Vagina (tissue), 2 donors: ENCODE measurements at places on chromosomes 1 and 21.
A peak's percentile ranks its signal among the peaks of the same experiment; 100 is the strongest.

DNA sequence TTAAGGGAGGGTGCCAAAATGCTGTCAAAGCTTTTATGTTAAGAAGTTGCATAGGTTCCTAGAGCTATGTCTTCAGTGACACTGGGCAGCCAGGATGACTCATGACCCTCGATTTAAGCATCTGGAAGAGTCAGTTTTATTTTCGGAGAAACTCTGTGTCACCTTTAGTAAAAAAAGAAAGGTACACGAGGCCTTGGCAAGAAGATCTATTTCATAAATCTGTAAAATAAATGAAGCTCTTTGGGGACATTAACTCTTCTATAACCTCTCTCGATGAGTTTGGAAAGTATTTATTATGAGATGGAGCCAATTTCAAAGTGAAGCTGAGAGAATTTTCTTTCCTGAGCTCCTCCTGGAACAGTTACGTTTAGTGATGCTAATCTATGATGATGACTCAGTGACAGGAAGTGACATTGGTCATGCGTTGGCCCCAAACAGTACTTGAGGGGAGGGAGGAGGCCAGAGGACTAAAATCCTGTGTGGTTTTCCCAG is 156.5 kb downstream of the HLX start:
- no peak for DNase-seq

- DNase-seq = no peak
Observed at GRCh38 chr1:23896491-23896890, 16.7 kb downstream of the CNR2 start.

DNA sequence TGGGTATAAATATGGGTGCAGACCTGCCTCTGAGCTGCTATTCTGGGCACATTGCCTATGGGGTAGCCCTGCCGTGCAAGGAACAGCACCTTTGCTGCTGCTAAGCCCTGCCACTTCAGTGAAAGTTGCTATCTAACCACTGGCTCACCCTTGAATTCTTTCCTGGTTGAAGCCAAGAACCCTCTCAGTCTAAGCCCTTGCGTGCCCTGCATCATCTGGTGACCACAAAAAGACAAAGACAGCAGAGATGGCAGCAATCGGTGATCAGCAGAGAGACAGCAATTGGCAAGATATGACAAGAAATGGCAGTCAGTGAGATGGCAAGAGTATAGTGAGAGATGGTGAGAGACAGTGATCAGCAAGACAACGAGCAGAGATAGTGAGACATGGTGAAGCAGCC is 418.3 kb downstream of the MATN1 start:
- peak; percentile 42 for DNase-seq

DNA sequence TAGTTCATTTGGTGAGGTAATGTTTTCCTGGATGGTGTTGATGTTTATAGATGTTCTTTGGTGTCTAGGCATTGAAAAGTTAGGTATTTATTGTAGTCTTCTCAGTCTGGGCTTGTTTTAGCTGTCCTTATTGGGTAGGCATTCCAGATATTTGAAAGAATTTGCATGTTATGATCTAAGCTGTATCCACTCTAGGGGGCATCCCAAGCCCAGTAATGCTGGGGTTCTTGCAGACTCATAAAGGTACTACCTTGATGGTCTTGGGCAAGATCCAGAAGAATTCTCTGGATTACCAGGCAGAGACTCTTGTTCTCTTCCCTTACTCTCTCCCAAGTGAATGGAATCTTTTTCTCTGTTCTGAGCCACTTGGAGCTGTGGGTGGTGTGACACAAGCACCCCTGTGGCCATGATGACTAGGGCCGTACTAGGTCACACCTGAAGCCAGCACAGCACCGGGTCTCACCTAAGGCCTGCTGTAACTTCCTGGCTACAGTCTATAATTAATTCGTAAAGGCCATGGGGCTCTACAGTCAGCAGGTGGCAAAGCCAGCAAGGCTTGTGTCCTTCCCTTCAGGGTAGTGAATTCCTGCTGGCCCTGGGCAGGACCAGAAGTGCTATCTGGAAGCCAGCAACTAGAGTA is 74.8 kb upstream of the PDE4B start:
- DNase-seq = no peak

DNA sequence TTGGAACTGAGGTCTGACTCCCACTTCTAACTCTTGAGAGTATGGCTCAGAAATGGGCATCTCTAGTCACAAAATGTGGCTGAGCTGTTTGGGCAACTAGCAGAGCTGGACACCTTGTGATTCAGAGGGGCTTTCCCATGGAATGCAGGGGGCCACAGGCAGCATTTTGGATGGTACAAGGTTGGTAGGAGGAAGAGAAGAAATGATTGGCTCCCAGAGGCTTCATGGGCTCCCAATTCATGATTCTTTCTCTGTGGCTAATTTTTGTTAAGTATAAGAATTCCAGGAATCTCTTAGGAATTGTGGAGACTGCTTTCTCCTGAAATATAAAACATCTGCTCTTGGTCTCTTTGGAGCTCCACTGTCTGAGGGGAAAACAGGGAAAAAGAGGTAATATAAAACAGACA is 49.7 kb downstream of the PBX1 start:
- no peak for DNase-seq

- no peak for DNase-seq
Observed at GRCh38 chr1:96074876-96075577, 646.6 kb upstream of the PTBP2 start.

DNA sequence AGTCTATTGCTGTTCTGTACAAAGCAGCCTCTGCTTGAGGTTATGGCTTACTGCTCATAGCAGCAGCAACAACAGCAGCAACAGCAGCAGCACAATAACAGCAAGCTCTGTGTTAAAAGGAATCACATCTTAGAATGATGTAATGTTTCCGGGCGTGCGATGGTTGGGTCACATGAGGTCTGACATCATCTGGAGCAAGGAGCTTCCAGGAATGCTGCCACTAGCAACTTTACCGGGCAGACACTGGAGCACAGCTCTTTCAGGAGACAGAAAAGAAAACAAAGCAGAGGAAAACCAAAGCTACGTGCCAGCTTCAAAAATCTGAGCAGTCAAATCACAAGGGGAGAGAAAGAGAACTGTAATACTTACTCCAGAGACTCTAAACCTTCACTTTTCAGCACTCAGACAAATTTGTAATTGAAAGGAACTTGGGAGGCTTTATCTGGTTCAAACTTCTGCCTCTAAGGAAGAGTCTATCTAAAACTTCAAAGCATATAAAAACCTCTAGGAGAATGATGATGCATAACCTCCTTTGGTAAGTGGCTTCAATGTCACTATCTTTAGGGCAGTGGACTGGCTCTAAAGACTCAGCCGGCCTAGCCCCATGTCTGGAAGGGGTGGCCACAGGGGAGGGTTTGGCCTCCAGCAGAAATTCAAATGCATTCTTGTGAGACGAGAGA is 28.3 kb upstream of the RAB3GAP2 start:
- DNase-seq = peak; percentile 94

- DNase-seq = no peak
Observed at GRCh38 chr1:167152192-167152876, 58.5 kb downstream of the STYXL2 start.

DNA sequence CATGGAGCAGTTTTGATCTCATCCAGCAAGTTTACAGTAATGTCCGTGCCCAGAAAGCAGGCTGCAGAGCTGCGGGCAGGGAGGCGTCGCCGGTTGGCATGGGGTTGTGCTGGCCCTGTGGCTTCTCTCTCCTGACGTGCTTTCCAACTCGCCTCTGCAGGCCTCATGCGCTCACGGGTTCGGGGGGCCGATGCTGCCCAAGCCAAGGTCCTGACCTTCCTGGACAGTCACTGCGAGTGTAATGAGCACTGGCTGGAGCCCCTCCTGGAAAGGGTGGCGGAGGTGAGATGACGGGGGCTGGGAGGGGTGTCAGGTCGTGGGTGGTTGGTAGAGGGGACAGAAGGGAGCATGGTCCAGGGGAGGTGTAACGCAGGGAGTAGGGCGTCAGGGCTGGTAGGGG is 176.1 kb downstream of the GALNT2 start:
- no peak for DNase-seq

DNA sequence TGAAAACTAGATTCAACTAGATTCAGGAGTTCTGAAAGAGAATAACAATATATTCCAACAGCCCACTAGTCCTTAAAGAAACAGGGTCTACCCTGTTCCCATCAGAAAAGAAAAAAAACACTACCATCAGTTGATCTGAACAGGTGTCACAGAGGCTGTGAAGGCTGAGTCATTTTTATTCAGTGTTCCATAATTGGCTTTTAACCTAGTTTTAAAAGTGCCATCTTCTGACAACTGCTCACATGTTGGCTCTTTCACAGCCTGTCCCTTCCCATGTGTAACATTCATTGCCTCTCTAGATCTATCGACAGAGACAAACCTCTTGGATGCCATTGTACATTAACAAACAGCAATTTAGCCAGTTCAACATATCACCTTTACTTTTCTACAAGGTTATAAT is 243.7 kb downstream of the TBX15 start:
- DNase-seq = no peak

DNA sequence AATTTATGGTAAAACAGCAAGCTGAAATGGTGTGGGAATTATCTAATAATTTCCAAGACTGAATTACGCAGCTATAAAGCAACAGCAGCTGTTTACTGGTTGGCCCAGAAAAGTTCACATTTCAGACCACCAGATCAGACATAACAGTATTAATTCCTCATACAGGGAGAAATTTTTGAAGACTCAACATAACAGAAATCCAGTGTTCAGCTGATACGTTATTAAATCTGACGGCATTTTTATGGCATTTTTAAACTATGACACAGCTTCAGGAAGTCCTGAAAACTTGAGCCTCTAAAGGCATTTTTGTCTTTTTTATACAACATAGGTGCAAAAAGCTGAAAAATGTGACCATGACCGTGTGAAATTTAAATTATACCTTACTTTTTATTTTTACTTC is 91.2 kb downstream of the APP start:
- DNase-seq = no peak

DNA sequence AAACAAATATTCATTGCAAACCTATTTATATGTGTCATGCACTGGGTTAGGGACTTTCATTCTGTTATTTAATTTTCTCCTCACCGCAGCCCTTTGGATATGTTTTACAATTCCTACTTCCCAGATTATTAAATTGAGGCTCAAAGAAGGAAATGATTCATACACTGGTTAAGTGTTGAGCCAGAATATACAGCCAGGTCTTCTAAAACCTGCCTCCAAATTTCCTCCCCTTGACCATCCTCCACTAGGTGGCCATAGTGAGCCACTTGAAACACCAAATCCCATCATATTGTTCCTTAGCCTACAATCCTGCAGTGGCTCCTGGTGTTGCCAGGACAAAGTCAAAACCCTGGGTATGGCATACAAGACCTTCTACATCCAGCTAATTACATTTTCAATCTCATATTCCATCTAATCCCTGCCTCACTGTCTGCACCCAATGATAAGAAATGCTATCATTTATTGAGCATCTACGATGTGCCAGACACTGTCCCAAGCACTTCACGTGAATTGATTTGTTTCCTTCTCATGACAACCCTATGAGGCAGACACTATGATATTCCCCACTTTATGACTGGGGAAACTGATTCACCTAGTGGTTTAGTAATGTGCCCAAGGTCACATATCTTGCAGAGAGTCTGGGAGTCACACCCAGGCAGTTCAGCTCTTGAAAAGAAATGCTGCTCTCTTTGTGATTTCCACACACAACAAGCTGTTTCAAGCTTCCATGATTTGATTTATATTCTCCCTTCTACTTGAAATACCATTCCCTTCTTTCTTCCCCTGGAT is 23.6 kb upstream of the KIRREL1 start:
- DNase-seq = no peak

DNA sequence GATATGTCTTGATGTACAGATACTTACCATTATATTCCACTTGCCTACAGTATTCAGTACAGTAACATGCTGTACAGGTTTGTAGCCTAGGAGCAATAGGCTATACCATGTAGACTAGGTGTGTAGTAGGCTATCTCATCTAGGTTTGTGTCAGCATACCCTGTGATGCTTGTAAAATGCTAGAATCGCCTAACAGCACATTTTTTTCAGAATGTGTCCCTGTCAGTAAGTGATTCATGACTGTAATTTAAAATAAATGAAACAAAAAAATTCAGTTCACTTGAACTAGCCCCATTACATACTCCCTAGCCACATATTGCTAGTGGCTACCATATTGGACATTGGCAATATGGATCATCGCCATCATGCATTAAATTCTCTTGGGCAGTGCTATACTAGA is 51.3 kb downstream of the CLIC4 start:
- no peak for DNase-seq

GRCh38 chr1:81125672-81126071 is 675.1 kb upstream of the ADGRL2 start:
- DNase-seq = no peak

GRCh38 chr21:22728091-22728490 is 1729.9 kb downstream of the NCAM2 start:
- no peak for DNase-seq
